Activated CD8-positive, alpha-beta memory T cell treated with anti-CD3 and anti-CD28 coated beads for 4 hours (primary cell): ENCODE measurements at places on chromosomes 16 and 17.

GRCh38 chr16:86533767-86534351 lies 21.2 kb downstream of the MTHFSD start:
- DNase-seq, result no peak

- DNase-seq, result no peak
Measured at GRCh38 chr16:75044800-75045361, 46.1 kb downstream of the ZNRF1 start.

GRCh38 chr17:16934836-16935235 lies 37.1 kb downstream of the TNFRSF13B start:
- no peak for DNase-seq

DNA sequence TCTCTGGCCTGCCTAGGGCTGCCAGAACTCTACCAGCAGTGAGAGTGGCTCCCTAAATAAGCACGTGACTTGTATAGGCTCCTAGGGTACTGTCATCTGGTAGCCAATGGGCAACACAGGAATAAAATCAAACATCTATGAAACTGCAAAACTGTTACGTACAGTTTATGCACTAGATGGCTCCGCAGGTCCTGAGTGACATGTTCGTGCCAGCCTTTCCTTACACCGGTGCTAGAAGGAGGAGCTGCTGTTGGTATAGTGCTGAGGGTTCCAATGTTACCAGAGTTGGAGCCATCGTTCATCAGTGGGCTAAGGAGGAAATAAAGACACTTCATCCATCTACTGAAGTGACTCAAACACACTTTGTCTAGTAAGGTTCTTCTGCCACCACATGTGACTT lies 63.2 kb upstream of the TRAP1 start:
- no peak for DNase-seq

DNA sequence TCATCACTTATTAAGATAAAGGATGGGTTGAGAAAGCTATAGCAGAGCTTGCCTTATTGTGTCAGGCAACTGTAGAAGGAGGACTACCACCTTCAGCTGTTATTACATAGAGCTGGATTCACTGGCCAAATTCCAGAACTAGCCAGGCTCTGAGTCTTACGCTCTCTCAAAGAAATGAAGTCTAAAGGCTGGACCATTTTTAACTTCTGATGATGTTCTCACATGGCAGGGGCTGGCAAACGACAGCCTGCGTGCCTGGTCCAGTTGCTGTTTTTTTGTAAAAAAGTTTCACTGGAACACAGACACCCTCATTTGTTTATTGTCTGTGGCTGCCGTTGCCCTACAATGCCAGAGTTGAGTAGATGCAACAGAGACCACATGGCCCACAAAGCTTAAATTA lies 21.2 kb downstream of the TRAF4 start:
- DNase-seq, result no peak

- no peak for DNase-seq
Measured at GRCh38 chr17:35129973-35130351, 8.5 kb downstream of the FNDC8 start.

- DNase-seq, result no peak
Measured at GRCh38 chr16:86625821-86626220, 47.5 kb downstream of the FOXL1 start.

- DNase-seq, result no peak
Measured at GRCh38 chr17:39122991-39123390, 28.4 kb downstream of the PLXDC1 start.

- no peak for DNase-seq
Measured at GRCh38 chr16:57693550-57693949, 1.1 kb upstream of the DRC7 start.

GRCh38 chr16:426115-426905 lies 861 bp downstream of the RAB11FIP3 start:
- no peak for DNase-seq

- no peak for DNase-seq
Measured at GRCh38 chr17:50529849-50530248, 2.7 kb upstream of the EPN3 start.
